Naive thymus-derived CD8-positive, alpha-beta T cell (primary cell): ENCODE measurements at places on chromosomes 12 and 14.

- no peak for DNase-seq
Observed at GRCh38 chr12:2408262-2408661, 355.5 kb downstream of the CACNA1C start.

GRCh38 chr12:98060411-98060810 lies 455.0 kb upstream of the TMPO start:
- DNase-seq: no peak

- DNase-seq: no peak
Observed at GRCh38 chr12:103499571-103499970, 3.8 kb upstream of the C12orf42 start.

- DNase-seq: no peak
Observed at GRCh38 chr12:64431791-64432190, 20.1 kb upstream of the TBK1 start.

DNA sequence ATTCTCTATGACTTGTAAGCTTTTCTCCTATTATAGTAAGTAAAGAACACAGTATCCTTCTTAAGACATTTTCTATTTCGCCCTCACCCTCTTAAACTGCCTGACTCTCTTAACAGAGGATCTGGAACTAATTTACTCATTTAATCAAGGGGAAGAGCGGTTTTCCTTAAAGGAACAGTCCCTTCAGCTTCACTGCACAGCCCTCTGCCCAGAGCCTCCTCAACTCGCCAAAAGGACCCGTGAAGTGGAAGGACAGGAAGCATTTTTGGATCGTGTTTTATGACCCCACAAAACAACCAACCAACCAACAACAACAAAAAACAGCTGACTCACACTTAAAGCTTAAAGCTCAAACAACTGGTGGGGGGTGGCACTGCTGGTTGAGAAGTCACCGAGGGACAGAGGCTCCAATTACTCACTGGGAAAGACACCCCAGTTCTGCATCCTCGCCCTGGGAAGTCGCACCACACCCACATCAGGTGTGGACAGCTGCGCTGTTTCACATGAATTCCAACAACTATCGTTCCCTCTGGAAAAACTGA lies 35.7 kb downstream of the NID2 start:
- no peak for DNase-seq

DNA sequence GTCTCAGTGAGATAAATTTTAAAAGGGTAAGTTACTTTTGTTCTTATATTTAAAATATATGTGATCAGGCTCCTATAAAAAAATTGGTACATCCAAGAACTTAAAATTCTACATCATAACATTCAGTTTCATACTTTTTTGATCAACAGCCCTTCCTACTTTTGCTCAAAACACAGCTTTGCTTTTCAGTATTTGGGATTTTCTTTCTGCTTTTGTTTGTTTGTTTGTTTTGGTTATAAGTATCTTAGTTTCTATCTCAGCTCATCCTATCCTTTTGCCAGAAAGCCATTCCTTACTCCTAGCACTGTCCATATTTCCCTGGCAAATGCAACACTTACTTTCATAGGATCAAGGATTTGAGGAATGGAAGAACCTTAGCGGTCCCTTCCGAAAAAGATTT lies 4.7 kb upstream of the PCED1B start:
- no peak for DNase-seq

- DNase-seq: peak; percentile 33
Observed at GRCh38 chr12:5745251-5745888, 199.7 kb downstream of the ANO2 start.
